ENCODE measurements at places on chromosomes 12 and 14.

DNA sequence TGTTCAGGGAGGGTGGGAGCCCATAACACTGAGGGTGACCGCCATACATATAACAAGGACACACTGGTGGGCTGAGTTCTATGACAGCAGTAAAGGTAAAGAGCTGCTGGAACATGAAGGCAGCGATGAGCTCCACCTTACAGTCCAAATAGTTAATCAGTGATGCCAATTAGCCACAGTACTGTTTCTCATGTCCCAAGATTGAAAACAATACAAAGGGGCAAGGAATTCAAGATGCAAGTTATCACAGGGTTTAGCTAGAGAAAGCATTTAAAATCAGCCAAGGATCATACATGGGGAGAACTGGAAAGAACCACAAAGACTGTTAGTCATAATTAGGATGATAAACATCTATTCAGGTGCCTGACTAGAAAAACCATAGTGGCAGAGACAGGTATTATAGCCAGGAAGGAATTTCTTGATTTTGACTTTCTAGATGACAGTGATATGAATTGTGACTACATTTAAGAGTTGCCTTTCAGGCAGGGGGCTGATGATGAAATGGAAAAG lies 221.2 kb downstream of the SLC2A13 start:
- DNase-seq: no peak

DNA sequence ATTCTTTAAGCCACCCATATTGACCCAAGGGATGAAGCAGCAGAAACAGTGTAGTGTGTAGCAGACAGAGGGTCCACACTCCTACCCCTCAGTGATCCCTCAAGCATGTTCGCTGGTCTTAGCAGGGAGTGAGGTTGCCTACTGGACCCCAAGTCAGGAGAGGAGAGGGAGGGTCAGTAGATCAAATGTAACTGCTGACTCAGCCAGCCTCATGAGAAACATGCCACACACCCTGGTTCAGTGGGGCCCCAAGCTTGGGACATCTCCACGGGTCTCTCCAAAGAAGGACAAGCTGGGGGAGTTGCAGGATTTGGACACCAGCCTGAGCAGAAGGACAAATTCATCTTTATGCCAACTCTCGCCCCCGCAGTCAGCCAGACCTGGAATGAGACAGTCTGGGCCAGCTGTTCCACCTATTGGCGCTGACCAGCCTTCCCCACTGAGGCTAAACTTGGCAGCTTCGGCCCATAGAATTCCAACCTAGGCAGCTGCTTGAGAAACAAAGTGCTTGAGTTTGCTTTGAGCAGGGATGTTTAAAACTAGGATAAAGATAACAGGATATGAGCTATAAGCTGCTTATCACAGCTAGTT lies 66.0 kb upstream of the ACTN1 start:
- DNase-seq: no peak

DNA sequence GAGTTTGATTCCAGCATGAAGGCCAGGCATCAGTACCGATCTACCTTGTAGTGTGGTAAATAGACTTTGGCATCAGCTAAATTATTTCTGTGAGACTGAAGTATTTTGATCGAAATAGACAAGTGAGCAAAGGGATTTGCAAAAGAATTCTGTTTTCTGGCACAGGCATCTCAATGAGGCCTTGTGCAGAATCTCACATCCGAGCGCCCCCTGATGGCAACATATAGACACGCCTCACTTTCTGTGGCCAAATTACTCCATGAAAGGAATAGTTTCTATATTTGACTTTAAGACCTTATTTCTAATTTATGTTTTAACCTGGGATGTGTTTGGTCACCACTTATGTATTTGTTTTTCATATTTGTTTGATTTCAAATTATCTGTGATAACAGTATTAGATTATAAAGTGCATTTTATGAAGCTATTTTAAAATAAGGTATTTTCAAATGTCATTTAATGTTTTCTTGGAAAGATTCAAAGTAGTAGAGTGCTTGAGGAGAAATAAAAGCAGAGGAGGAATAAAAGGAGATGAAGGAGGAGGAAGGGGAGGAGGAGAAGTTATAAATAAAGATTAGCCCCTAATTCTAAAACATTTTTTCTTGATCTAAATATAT lies 731.9 kb downstream of the NRXN3 start:
- DNase-seq: peak; percentile 12

DNA sequence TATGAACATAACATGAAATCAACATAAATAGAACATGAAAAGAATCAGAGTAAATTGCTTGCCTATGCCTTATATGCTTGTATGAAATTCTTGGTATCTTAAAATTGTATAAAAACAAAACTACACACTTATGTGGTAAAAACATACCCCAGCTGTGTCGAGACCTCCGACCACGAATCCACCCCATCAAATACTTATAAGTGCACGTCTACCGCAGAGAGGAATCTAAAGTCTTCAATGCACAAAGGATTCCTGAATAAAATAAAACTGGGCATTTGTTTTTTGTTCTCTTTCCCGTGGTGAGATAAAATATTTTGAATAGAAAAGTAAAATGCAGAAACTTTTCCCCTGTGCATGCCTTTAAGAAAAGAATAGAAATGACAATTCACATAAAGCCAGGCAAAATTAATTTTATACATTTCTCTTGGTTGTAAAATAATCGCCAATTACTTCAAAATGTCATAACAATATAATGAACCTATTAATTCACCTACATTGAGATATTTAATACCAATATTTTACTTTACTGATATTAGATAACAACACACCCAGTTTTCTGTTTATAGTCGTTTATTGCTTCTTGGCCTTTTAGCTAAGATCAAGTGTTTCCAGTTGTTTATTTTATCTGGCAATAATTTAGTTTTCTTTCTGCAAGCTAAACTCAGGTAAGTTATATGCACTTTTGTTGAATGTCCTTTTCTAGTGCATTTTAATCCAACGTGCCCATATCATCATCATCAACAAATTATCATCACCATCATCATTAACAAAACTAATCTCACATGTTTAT lies 1.0 kb downstream of the KLRK1 start:
- no peak for DNase-seq

DNA sequence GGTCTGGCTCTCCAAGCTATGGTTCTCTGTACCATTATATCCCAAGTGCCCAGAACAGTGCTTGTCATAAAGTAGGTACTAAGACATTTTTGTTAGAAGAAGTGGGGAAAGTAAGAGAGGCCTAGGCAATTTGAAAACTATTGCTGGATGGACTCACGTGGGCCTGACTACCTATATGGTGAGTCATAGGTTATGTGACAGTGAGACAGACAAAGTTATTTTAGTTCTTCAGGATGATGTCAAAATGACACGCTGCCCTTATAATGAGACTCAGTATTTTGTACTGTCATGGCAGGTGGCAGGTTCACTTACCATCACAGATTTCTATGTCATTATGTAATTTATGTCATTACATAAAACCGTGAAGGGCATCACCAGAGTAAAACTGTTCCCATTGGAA lies 53.1 kb downstream of the PARP11 start:
- DNase-seq: no peak

DNA sequence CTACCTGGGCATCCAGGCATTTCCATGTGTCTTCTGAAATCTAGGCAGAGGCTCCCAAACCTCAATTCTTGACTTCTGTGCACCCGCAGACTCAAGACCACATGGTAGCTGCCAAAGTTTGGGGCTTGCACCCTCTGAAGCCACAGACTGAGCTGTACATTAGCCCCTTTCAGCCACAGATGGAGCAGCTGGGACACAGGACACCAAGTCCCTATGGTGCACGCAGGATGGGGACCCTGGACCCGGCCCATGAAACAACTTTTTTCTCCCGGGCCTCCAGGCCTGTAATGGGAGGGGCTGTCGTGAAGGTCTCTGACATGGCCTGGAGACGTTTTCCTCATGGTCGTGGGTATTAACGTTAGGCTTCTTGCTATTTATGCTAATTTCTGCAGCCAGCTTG lies 330.0 kb downstream of the RERGL start:
- no peak for DNase-seq

- no peak for DNase-seq
These were observed 876.0 kb downstream of the RPS29 start for GRCh38 chr14:48710133-48710532.

DNA sequence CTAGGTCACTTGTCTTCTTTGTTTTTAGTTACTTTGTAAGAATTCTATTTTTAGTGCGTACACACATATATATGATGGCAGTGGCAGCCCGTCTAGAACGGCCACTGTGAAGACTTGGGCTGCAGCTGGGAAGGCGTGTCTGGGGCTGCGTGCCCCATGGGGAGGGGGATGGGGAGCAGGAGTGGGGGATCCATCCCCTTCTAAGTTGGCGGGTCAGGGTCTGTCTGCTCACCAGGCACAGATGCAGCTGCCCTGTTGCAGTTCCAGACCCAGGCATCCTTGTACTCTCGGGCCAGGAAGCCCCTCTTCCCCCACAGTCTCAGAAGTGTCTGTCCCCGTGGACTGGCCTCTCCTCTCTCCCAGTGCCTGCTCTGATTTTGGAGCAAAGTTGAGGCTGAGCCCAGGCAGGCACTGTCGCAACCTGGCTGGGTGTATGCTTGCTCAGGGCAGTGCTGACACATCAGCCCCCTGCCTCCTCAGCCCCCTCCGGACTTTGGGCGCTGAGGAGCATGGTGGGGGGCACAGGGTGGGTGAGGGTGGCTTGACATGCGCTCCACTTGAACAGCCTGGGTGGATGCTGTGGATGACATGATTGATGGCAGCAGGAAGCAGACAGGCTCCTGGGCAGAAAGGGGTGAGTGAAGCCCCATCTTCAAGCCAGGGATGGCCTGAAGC lies 271.2 kb upstream of the NAV3 start:
- no peak for DNase-seq

DNA sequence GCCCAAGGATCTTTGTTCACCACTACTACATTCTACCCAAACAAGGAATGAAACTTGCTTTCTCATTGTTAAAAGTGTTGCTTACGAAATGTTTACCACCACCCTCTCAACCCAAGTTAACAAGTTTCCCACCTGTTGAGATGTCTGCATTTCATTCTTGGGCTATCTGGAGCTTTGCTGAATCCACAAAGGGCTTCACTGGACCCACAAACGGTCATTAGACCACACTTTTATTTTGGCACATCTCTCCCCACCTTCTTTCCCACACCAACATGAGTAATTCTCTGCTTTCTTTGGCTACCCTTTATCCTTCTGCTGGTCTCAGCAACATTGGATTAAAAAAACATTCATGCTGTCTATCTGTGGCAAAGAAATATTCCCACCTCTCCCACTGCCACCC lies 78.0 kb downstream of the TMEM260 start:
- no peak for DNase-seq

Data from NCI-H1048 (cell line).